ENCODE measurements at places on chromosomes 3 and 15. TPM values are rescaled to one million over a fixed set of nuclear protein-coding genes. Genes with fewer than 3 reads are reported as not detected.
A peak's percentile ranks its signal among the peaks of the same experiment; 100 is the strongest.

EPHB3 gene
- not detected for polyA plus RNA-seq

DNA sequence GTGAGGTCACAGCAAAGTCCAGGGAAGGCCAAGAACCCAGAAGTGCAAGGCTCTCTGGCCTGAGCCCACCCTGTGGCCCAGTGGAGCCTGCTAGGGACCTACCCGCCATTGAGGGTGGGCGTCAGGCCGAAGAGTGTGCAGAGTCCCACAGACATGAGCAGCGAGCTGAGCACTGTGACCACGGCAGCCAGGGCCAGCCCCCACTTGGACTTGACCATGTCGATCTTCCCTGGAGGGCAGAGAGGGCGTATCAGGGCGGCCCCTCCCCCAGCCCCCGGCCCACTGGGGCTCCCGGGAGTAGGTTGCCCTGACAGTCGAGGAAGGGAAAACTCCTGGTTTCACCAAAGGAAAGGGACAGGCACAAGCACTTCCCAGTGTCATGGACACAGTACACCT lies 44.6 kb downstream of the PTPN23 start:
- no peak for DNase-seq

DNA sequence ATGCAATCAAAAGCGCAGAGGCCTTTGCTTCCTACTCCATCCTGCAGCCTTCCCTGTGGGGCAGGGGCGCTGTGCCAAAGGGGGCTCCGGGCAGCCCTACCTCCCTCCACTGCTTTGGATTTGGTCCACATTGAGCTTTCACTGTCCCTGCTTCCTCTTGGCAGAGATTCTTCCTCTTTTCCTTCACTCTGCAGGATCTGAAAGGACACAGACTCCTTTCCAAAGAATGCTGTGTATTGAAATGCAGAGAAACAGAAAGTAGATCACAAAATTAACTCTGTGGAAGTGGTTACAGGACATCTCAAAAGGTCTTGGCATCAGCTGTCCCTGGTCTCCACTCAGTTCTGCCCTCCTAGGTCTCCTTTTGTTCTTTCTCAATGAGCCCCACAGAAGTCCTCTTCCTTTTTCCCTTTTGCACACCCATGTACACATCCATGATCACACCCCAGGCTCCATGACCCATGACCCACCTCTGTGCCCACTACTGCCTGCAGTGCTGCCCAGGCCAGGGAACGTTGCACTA lies 64.1 kb downstream of the CCR1 start:
- DNase-seq: no peak

GRCh38 chr3:171806200-171807128 lies 3.8 kb downstream of the PLD1 start:
- peak; percentile 91 for DNase-seq

- DNase-seq: no peak
These were observed 1159.2 kb downstream of the TUSC7 start for GRCh38 chr3:117868766-117869165.

- DNase-seq: no peak
These were observed 11.2 kb downstream of the LRIG1 start for GRCh38 chr3:66489581-66489980.
